ENCODE measurements at places on chromosomes 12 and 14.

- DNase-seq = peak; percentile 82
Measured at GRCh38 chr14:103688906-103689902, 26.0 kb downstream of the XRCC3 start.

GRCh38 chr14:50599700-50600444, 39.9 kb downstream of the ATL1 start:
- no peak for DNase-seq

DNA sequence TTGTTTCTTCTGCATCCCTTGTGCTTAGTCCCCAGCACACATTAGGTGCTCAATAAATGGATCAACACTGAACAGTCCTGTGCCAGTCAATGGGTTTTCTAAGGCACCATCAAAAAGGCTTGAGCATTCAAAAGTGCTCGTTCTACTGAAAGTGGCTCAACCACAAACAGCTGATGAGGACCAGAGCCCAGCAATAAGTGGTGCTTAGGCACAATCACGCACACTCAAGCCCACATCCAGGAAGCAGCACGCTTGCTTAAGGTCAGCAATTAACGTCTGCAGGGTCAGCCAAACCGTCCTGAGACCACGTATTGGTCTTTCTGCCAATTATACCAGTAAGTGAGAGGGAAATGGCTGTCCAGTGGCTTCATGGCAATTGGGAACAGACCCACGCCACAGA, 56.5 kb downstream of the PRIMA1 start:
- no peak for DNase-seq

DNA sequence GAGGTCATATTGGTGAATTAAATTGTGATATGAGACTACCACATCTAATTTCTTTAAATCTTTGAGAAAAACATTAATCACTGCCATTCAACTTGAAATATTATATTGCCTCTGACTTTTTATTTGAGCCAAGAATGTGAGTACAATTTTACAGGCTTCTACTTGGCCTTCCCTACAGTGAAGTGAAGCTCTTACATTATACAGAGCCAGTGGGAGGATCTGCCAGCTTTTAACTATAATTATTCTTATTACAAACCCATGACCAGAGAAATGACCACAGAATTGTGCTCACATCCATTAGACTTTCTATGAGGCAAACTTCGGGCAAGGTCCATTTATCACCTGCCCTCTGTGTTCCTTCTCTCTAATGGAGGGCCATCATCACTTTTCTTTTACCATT, 114.2 kb downstream of the RERGL start:
- no peak for DNase-seq

DNA sequence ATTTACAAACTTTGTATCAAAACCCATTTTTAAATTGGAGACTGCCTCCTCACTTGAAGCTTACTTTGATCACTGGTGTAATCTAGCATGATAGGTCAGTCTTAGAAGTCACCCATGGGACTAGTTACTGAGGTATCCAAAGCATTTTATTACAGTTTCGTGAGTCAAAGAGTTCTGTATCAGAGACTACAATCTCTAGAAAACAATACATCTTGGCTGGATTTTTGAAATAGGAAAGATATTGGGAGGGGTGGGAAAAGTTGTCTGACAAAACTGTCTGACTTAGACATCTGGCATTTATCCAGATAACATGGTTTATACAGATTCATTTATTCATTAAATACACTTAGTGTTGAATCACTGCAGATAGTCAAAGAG, 173.5 kb upstream of the PDZRN4 start:
- DNase-seq = no peak

- DNase-seq = no peak
Measured at GRCh38 chr14:94176808-94177207, 2.7 kb downstream of the PPP4R4 start.

GRCh38 chr14:94427016-94427613, 25.5 kb downstream of the SERPINA11 start:
- DNase-seq = no peak

DNA sequence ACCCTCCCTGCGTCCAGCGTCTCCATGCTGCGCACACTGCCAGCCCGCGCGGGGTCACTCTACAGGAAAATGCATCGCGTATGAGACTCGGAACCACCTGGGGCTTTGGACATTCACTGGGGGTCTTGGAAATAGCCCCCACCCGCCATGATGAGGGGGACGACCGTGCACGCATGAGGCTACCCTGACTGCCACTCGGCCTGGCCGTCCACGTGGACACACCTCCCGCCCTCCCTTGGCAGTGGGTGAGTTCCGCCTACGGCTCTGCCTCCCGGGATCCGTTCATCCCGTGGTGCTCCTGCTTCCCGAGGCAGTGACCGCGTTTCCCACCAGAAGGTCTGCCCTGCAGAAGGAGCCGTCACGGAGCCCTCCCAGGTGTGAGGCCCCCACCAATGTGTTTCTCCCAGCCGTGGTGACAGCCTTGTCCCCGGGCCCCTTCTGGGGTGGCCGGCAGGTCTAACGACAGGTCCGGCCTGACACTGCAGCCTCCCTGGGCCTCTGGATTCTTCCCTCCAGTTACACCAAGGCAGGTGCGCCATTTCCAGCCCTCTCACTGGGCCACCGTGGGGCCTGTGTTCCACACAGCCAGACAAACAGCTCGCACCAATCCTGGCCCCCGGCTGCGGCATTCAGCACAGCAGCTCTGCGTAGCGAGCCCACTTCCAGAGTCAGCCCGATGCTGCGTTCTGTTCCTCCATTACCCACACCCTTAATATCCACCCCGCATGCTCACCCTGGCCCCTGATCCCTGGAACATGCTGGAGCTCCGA, 11.1 kb upstream of the GALNT9 start:
- DNase-seq = no peak

DNA sequence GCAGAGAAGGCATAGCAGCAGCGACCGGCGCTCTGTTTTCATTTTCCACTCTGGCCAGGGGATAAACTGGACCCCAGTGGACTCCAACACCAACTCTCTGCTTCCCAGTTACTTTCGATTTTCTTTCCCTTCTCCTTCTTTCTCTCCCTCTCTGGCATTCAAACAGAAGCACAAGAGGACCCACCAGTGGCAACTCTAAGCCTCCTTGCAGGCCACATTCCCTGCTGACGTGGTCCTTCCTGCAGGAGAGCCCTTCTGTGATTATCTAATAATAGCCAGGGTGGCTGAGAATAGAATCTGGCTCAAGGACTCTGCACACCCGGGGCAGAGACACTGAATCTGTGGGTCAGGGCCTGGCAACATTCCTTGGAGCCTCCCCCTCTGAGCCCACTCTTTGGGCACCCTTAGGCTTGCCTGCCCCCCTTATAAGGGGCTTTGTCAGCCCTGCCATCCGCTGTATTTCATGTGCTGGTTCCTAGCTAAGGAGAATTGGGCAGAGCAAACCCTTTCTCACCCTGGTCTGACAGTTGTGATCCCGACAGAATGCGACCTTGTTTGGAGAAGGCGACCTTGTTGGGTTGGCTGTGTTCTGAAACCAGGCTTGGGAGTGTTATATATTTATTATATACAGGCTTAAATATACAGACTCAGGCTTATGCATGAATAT, 8.2 kb upstream of the HOXC6 start:
- peak; percentile 44 for DNase-seq

DNA sequence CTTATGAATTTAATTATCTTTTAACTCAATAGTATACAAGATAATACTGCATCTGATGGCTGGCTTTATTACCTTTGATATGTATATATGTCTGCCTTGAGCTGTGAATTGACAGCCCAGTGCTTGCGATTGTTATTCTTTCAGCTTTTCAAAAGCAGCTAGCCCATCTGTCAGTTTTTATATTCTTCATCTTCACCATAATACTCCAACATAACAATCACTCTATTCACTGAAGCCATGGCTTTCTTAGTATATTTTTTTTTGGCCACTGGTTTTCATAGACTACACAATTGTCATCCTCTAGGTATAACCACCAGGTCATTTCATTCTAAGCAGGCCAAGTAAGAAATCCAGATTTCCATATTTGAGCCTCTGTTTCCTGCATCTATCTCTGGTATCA, 1026.1 kb downstream of the FSCB start:
- DNase-seq = no peak

GRCh38 chr14:51516706-51517395, 134.9 kb upstream of the FRMD6 start:
- no peak for DNase-seq

- no peak for DNase-seq
Measured at GRCh38 chr12:51906430-51907082, 748 bp upstream of the ACVRL1 start.

GRCh38 chr14:45699471-45699870, 446.5 kb upstream of the MIS18BP1 start:
- no peak for DNase-seq

DNA sequence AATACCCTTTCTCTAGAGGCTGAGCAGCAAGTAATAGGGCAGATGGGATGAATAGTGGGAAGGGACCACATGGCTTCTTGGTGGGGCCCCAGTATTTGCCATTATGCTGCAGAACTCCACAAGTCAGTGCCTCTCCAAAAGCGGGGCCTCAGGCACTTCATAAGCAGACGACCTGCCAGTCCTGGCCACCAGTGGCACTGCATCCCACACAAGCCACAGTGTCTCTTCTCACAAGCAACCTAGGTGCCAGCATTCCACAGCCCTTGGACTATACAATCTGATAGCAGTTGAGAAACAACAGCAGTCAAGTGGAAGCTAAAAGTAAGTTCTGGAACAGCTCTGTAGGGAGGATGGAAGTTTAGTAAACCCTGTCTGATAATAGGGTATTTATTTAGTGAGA, 4.2 kb upstream of the SLC8A3 start:
- DNase-seq = no peak

- DNase-seq = no peak
Measured at GRCh38 chr12:121925358-121925695, 6.9 kb downstream of the CFAP251 start.

GRCh38 chr14:56995010-56995409, 184.7 kb upstream of the OTX2 start:
- no peak for DNase-seq

DNA sequence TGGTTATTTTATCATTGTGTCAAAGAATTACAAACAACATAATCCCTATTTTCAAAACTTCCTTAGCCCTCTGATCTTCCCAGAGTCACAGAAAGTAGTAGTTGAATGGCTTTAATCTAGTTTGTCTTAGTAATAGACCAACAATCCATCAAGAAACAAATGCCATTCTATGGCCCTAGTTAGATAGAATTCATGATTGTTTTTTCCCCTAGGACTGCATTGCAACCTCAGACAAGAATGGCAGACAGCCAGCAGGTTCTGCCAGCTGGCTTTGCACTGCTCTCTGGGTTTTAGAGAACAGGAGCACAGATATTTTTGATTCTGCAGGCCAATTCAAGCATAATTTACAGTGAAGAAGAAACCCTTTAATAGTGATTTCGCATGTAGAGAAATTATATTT, 33.8 kb downstream of the SYT1 start:
- DNase-seq = peak; percentile 71

- DNase-seq = no peak
Measured at GRCh38 chr12:42162193-42162592, 17.5 kb upstream of the GXYLT1 start.

DNA sequence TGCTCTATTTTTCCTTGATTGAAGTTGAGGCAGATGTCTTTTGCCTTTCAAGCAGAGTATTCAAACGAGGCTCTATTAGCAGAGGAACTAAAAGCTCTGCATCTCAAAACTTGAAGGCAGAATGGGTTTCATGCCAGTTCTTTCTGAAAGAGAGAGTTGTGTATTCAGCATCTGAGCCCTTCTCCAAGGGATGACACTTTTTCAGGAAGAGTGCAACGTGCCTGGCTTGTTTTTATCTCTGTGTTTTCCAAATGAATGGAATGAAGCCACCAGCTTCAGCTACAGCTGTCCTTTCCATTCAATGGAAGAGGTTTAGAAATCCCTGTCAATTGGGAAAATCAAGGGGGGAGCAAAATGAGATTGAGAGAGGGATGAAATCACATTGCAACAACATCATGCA, 14.6 kb downstream of the BEST3 start:
- DNase-seq = no peak

DNA sequence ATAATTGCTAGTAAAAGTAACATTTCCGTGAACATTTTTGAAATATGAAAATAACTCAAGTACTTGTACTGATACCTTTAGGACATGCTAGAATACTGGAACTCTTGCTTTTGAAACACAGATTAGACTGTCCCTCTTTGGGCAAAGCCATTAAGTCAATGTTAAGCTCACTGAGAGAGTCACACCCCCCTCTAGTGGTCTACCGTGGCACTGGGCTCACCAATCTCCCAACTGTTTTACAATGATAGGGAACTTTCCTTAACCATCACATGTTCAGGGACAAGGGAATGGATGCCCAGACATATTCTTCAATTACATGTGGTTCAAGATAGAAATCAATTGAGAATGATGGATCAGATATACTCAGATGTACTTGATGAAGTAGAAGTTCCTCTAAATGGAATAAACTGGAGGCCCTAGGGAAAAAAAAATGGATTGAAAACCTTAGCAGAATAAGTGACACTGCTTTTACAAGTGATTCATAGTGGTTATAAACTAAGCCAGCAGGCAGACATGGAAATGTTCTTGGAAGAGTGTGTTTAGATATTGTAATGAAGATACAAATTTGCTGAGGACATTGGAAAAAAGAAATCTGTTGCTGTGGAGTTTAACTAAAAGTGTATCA, 17.8 kb downstream of the NANOG start:
- peak; percentile 80 for DNase-seq

- DNase-seq = no peak
Measured at GRCh38 chr14:19878029-19878642, 3.2 kb downstream of the OR4K2 start.

DNA sequence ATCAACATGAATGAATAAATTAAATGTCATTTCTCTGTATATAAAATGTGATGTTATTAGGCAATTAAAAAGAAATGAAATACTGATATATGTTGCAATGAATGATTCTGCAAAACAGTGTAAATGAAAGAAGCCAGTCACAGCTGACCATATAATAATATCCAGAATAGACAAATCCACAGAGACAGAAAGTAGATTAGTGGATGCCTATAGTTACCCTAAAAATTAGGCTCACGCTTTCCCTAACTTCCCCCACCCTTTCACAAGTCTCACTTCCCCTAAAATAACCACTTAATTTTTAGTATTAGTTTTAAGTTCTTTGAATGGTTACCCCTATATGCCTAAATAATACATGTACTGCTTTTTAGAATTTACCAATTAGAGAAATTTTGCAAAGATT, 348.9 kb upstream of the FAR2 start:
- DNase-seq = no peak

Data from adrenal gland (tissue), 19 donors.